ENCODE measurements at places on chromosomes 13 and 19. TPM values are rescaled to one million over a fixed set of nuclear protein-coding genes. Genes with fewer than 3 reads are reported as not detected.

The TMEM238 gene
- total RNA-seq = 1.0 TPM

The DCT gene
- not detected for total RNA-seq

The DNAAF3 gene
- total RNA-seq = 0.42 TPM

The CEACAM3 gene
- total RNA-seq = not detected

- DNase-seq = peak; percentile 89
These were observed 155.5 kb downstream of the TBC1D4 start for GRCh38 chr13:75326173-75327134.

GRCh38 chr13:109642358-109642757, 144.0 kb downstream of the IRS2 start:
- DNase-seq = no peak

The CNN1 gene
- total RNA-seq = 1.2 TPM

- no peak for DNase-seq
These were observed 12.1 kb downstream of the METTL21C start for GRCh38 chr13:102682727-102683126.

GRCh38 chr19:19403373-19403901, 2.0 kb upstream of the GATAD2A start:
- no peak for DNase-seq

The PALM3 gene
- not detected for total RNA-seq

GRCh38 chr13:49527123-49527522, 31.4 kb downstream of the PHF11 start:
- no peak for DNase-seq

- no peak for DNase-seq
These were observed 109.5 kb downstream of the TM9SF2 start for GRCh38 chr13:99610702-99611289.

The CHST8 gene
- total RNA-seq = 0.09 TPM

The OR7G1 gene
- not detected for total RNA-seq

- peak; percentile 37 for DNase-seq
These were observed 73.3 kb downstream of the TNFRSF19 start for GRCh38 chr13:23643338-23644125.
